ENCODE measurements at places on chromosomes 7 and 10. TPM values are rescaled to one million over a fixed set of nuclear protein-coding genes. Genes with fewer than 3 reads are reported as not detected.
A peak's percentile ranks its signal among the peaks of the same experiment; 100 is the strongest.

EGR2 gene
- 0.92 TPM for total RNA-seq

TAS2R5 gene
- total RNA-seq, result 1.2 TPM

PDK4 gene
- not detected for total RNA-seq

TMEM229A gene
- not detected for total RNA-seq

DNA sequence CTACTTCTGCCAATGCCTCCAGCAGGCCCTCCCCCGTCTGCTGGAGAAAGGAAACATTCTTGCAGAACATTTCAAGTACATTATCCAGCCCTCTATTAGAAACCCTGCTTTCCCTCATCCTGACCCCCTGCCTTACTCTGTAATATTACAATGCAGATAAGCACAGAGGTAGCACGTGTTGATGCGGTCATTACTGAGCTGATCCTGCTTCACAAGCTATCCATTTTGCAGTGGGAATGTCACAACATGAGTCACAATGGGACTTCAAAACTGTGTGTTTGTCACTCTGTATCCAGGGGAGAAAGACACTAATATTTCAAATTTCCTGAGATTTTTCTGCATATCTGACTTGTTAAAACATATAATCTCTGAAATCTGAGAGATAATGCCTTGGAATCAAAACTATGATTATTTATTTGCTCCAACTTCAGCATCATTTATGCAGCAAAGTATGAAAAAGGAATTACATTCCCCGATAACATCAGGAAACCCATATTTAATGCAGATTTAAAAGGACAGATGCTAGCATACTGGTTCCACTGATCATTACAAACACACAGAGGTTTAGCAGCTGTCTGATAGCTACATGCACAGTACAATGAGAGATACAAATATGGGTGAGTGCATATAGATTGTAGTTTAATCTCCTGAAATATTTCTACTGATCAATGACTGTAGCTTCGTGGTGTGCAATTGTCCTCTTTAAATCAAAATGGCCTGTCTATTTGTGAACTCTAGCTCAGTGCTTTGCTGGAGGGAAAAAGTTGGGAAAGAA lies 239.7 kb downstream of the SORCS3 start:
- no peaks in the 10 kb centered on the region for H3K36me3 ChIP-seq
- H3K27me3 ChIP-seq, result no peaks in the 10 kb centered on the region
- DNase-seq, result no peak
- H3K27ac ChIP-seq, result no peak overlapping the region
- no peak overlapping the region for H3K4me3 ChIP-seq

DNA sequence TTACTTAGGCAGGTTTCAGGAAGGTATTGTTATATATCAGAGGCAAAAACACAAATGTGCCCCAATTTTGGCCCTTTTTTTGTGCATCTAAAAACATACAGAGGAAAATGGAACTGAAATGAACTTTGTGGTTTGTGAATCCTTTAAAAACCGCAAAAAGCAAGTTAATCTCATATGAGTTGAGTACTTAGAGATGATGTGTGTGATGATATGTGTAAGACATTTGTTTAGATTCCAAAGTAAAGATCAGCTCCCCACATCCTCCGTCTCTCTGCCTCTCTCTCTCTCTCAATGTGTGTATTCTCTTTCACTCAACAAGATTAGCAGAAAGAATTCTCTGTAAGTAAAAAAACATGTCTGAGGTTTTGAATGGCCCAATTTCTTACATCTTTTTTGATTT lies 201.9 kb downstream of the MALRD1 start:
- no peak for DNase-seq
- no peaks in the 10 kb centered on the region for H3K27me3 ChIP-seq

DNA sequence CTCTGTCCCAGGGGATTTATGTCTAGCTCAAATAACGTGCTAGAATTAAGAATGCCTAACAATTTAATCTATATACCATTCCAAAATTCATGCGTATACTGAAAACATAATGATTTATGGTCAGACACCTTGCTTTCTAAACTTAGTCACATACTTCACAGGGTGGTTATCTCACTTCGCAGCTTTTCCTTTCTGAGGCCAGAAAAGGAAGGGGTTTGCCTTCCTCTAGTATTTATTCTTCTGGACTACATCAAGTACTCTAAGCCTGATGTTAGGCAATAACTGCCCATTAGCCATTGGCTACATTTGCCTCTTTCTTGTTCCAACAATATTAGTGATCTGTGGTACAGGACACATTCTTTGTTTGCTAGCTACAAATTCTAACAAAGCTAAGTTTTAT lies 72.6 kb upstream of the FHIP2A start:
- no peak overlapping the region for H3K4me3 ChIP-seq
- DNase-seq, result no peak
- H3K27ac ChIP-seq, result no peak overlapping the region

GRCh38 chr7:153943861-153944260 lies 108.3 kb upstream of the DPP6 start:
- no peaks in the 10 kb centered on the region for H3K36me3 ChIP-seq
- no peaks in the 10 kb centered on the region for H3K4me1 ChIP-seq
- H3K4me3 ChIP-seq, result no peak overlapping the region
- no peak overlapping the region for H3K27ac ChIP-seq

- peaks cover 10% of the 10 kb centered on the region for H3K4me1 ChIP-seq
- H3K27me3 ChIP-seq, result peaks cover 5% of the 10 kb centered on the region
- no peaks in the 10 kb centered on the region for H3K36me3 ChIP-seq
- DNase-seq, result no peak
Observed at GRCh38 chr7:151115121-151115835, 29.0 kb downstream of the AGAP3 start.

DNA sequence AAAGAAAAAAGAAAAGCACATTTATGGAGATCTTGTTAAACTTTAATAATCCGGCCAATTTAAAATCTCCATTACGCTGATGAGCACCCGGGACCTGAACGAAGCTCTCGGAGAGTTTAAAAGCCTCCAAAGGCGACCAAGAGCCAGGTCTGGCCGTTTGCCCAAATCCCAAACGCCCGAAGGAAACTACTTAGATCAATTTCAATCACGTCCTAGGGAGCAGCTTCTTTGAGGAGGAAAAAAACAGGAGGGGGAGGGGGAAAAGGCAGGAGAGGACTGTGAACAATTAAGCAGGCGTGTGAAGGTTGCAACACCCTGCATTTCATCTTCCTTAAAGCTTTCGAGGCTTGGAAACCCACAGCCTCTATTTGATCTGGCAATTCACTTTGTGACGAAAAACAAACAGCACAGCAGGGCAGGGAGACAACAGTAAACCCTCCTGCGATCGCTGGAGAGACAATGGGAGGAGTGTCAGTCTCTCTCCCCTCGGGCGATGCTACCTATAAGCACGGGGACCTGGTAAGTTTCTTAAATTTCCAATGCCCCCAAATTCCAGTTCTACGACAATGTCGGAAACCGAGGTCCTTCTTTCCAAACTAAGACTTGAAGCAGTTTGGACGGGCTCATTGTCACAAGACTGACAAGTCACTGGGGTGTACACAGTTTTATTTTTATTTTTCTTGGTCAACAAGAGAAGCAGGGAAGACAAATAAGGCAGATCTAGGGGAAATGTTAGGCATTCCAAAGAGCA lies 1.2 kb downstream of the KLF6 start:
- H3K4me1 ChIP-seq, result peaks cover 51% of the 10 kb centered on the region
- H3K36me3 ChIP-seq, result peaks cover 56% of the 10 kb centered on the region
- peak overlapping the region; percentile 97 for H3K27ac ChIP-seq
- H3K4me3 ChIP-seq, result peak overlapping the region; percentile 93

DNA sequence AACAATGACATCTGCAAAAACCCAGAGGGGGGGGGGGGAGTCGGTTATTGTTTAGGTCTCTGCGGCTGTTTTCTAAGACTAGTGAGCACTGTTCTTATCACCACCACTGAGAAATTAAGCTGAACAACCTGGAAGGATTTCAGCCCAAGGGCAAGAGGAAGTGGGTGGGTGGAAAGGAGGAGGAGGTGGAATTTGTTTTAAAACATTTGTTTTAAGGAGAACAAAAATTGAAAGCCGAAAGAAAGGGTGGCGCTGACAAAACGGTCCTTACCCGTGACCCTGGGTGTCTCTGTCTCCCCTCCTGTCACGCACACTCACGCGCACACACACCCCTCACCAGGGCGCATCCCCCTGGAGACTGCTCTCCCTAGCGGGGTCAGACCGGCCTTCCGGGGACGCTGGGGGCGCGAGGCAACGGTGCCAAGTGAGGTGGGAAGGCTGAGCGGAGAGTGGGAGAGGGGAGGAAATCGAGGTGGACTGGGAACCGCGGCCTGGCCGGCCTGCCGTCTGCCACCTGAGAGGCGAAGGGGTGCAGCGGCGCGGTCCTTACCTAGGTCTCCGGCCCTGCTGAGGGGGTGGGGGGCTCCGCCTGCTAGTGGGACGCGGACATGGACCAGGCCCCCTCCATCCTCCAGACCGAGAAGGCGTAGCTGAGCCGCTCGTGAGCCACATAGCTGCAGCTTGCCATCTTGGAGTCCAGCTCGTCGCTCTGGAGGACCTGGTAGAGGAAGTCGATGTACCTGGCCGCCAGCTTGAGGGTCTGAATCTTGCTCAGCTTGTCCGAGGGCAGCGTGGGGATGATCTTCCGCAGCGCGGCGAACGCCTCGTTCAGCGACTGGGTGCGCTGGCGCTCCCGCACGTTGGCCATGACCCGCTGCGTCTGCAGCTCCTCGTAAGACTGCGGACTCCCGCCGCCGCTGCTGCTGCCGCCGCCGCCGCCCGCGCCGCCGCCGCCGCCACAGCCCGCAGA lies 1.0 kb downstream of the TWIST1 start:
- DNase-seq, result no peak
- H3K4me1 ChIP-seq, result peaks cover 2% of the 10 kb centered on the region
- H3K4me3 ChIP-seq, result peak overlapping the region; percentile 47

DNA sequence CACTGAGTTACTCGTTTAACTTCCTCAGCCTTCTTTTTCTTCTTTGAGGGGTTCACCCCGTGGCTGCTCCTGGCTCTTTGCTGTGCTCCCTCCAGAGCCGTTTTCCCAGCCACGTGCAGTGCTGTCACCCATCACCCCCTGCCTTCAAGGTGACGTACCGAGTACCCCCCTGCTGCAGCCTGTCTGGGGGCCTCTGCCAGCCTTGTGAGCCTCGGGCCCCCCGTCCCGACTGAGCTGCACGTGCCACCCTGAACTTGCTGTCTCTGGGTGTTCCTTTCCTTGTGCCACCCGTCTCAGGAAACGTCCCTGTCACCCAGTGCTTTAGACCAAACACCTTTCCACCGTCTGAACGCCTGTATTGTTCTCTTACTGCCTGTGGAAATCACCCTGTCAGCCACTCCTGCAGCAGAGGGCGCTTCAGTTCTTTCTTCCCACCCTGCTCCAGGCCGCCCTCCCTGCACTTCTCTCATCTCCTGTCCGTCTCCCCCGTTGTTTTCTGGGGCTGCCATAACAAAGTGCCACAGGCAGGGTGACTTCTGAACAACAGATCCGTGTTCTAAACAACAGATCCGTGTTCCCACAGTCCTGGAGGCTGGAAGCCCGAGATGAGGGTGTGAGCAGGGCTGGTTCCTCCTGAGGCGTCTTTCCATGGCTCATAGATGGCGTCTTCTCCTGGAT lies 44.6 kb downstream of the WDR37 start:
- H3K27ac ChIP-seq, result no peak overlapping the region
- no peak for DNase-seq
- no peak overlapping the region for H3K4me3 ChIP-seq
- H3K27me3 ChIP-seq, result no peaks in the 10 kb centered on the region
- peaks cover 8% of the 10 kb centered on the region for H3K4me1 ChIP-seq

DNA sequence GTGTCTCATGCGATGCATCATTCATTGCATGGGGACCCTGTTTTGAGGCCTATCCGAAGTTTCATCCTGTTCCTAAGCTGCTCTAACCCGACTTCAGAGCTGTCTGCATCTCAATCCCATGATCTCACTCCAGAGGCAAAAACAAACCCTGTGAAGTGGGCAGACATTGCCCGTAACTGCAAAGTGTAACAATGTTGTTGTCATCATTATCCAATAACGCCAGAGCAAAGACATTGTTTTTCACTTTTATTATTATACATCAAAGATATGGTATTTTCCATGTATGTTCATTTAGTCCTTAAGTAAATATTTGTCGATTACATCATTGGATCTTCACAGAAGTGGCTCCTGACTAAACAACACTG lies 246.7 kb downstream of the KLF6 start:
- H3K27ac ChIP-seq, result no peak overlapping the region
- no peak for DNase-seq
- no peaks in the 10 kb centered on the region for H3K4me1 ChIP-seq
- H3K36me3 ChIP-seq, result no peaks in the 10 kb centered on the region
- no peak overlapping the region for H3K4me3 ChIP-seq

- no peak overlapping the region for H3K4me3 ChIP-seq
- H3K27me3 ChIP-seq, result no peaks in the 10 kb centered on the region
- no peaks in the 10 kb centered on the region for H3K4me1 ChIP-seq
- DNase-seq, result no peak
Observed at GRCh38 chr10:67969875-67970274, 85.4 kb downstream of the SIRT1 start.

DNA sequence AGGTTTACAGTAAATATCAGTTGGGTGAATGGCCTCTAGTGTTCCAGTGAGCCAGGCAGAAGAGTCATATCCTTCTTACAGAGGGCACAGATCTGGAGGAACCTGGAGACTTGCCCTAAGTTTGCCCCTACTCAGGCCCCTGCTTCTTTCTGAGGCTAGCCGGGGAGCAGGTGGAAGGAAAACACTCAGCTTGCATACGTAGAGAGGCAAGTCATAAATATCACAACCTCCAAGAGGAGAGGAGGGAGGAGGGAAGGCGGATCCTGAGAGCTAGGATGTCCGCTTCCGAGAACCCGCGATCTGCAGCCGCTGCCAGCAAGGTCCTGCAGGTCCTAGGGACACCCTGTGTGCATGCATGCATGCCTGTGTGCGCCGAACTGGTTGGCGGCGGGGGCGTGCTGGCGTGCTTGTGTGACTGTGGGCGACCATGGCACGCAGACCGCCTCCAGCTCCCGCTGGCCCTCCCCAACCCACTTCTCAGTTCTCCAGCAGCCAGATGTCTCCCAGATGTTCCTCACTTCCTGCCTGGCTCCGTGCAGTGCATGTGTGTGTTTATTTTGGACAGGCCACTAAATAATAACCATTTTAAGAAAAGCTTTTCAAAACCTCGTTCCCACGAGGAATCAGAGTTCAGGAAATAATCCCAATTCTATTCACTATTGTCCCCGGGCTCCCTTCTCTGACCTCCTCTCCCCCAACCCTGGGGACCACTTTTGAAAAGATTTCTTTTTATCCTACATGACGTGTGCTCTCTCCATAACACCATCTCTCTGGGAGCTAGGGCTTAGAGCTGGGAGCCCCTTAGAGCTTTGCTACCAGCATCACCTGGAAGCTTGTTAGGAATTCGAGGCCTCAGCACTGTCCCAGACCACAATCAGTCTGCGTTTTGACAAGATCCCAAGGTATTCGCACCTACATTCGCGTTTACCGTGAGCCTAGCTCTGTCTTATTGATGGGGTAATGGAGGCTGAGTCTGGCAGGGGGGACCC lies 32.4 kb downstream of the UNC5B start:
- no peak for DNase-seq
- no peaks in the 10 kb centered on the region for H3K36me3 ChIP-seq
- no peaks in the 10 kb centered on the region for H3K4me1 ChIP-seq
- peaks cover 7% of the 10 kb centered on the region for H3K27me3 ChIP-seq
- H3K4me3 ChIP-seq, result no peak overlapping the region

All from activated CD4-positive, alpha-beta T cell treated with anti-CD3 and anti-CD28 coated beads, Interleukin-2, amount 10 ng/mL, durations not matched to agents 7 days and 5 days (primary cell).